ENCODE measurements at places on chromosomes 6 and 20. TPM values are rescaled to one million over a fixed set of nuclear protein-coding genes. Genes with fewer than 3 reads are reported as not detected.

DNA sequence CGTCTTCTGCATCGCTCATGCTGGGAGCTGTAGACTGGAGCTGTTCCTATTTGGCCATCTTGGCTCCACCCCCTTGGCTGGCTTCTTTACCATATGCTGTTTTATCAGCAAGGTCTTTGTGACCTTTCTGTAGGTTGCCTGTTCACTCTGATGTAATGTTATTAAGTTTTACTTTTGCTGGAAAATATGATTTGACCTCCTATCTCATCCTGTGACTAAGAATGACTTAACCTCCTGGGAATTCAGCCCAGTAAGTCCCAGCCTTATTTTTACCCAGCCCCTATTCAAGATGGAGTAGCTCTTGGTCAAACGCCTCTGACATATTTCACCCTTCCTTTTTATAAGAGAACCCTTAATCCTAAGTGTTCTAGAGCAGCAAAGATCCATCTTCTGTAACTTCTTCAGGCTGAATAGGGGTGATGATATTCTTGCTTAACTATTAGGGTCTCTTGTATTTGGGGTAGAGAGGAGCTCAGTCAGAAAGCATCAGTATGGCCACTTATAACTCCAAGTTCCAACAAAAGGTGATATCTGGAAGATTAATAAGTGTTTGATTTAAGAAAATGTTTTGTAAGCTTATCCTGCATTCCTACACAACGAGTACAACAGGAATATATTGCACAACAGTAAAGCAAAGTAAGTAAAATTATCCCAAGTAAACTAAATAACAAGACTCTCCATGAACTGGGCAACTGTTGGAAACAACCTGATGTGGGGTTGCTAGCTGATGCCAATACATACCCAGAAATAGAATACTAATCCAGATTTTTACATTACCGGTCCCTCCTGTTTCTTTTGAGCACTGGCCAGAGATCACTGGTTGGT, 23.1 kb upstream of the HMGN3 start:
- DNase-seq = no peak

DNA sequence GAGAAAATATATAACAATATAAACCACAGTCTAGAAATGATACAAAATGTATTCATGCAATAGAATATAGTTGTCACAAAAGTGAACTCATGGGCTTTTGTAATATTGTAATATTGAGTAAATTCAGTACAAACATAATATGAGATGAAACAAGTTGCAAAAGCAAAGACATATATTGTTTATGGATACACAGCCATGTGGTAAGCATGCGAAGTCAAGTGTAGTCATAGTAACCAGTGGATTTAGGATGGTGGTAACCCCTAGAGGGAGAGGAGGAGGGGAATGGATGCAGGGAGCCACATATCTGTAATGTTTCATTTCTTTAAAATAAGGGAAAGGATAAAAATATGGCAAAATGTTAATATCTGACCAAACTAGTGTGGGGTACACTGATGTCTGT, 47.3 kb downstream of the ARMC2 start:
- DNase-seq = no peak

- no peak for DNase-seq
Observed at GRCh38 chr20:43959079-43959919, 44.6 kb downstream of the TOX2 start.

DNA sequence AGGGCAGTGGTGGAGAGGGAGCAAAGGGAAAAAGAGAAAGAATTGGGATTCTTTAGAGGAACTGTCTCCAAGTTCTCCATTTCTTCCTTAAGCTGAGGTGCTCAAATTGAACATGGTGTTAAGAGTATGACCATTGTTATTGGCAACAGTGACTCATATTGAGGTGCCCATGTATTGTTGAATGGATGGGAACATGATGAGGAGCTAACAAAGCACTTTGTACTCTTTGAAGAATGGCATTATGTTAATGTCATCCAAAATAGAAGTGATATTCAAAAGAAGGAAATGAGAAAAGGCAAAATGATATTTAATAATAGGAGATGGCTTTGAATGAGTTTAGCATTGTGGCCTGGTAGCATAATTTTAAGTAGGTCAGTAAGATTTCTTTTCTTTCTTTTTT, 261.1 kb downstream of the QKI start:
- DNase-seq = no peak

The ZSCAN31 gene
- 1.3 TPM for total RNA-seq

- no peak for DNase-seq
Observed at GRCh38 chr6:124961777-124962638, at the start of gene RNF217. RNF217 (plus strand) TSS chr6:124962437; CDS start chr6:124962545, 108 bp downstream.

The AFG1L gene
- total RNA-seq = 5.7 TPM

DNA sequence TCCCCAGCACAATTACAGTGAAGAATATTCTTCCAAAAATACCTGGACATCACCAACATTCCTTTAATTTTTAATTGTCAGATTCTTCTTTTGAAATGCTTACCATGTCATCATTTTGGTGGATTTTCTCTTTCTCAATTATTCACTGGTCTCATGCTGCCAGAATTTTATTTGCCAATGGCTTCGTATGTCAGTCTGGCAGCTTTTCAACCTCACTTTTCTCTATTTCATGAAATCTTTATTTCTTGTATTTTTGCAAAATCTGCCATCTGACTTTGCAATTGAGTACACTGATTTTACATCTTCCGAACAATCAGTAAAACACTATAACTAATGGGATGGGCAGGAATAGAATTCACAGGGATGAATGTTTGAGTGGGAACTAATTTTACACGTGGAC, 84.1 kb downstream of the BTBD9 start:
- no peak for DNase-seq

The PRKN gene
- total RNA-seq = 3.4 TPM

- DNase-seq = no peak
Observed at GRCh38 chr6:470901-471448, 79.4 kb downstream of the IRF4 start.

The SLC17A1 gene
- total RNA-seq = not detected

DNA sequence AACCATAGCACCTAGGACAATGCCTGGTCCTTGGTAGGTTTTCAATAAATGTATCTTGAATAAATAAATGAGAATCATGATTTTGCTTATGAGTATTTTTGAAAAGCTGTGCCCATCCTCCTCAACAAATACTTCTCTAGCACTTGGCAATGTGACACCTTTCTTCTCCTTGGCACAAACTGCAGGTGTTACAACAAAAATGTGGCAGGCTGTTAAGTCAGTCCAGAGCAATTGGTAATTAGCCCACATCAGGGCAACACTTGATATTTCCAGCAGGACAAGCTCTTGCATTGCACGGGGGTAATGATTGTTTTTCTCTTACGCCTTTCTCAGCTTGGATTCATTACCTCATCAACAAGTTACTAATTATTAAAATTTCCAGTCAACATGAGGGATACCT, 31.6 kb upstream of the SNX9 start:
- no peak for DNase-seq

The CDSN gene
- not detected for total RNA-seq

- DNase-seq = no peak
Observed at GRCh38 chr6:22884456-22884855, 315.1 kb downstream of the HDGFL1 start.

DNA sequence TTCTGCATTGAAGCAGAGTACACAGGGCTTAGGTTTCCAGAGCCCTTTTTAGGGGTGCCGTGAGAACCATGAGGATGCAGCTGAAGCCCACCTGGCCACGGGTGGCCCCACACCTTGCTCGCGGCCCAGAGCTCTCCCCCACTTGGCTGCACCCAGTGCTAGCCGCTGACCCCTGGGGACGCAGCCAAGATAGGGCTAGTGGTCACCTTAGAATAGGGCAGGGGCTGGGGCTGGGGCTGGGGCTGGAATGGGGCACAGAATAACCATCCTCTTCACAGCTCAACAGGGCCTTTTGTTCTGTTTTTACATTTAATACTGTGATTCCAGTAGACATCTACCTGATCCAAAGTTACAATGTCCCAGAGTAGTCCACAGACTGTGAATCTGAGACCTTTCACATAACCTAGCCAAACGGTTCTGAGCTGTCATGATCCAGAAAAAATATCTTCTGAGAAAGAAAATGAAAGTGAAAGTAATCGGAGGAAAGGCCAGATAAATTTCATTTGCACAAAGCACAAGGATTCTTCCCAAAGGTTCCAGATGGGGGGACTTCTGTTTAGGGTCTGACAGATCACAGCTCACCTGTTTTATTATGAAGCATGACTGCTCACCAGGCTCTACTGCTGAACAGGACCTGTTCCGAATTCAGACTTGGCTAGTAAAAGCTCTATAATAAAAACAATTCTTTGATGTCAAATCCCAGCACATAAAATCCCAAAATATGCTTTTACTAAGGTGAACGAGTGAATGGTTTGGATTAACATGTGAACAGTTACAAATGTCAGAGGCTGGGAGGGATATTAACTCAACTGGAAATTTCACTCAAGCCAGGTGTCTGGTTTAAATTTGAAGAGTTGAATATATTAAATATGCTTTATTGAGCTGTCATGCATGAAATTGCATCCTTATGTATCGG, 401.9 kb downstream of the THBS2 start:
- DNase-seq = no peak

DNA sequence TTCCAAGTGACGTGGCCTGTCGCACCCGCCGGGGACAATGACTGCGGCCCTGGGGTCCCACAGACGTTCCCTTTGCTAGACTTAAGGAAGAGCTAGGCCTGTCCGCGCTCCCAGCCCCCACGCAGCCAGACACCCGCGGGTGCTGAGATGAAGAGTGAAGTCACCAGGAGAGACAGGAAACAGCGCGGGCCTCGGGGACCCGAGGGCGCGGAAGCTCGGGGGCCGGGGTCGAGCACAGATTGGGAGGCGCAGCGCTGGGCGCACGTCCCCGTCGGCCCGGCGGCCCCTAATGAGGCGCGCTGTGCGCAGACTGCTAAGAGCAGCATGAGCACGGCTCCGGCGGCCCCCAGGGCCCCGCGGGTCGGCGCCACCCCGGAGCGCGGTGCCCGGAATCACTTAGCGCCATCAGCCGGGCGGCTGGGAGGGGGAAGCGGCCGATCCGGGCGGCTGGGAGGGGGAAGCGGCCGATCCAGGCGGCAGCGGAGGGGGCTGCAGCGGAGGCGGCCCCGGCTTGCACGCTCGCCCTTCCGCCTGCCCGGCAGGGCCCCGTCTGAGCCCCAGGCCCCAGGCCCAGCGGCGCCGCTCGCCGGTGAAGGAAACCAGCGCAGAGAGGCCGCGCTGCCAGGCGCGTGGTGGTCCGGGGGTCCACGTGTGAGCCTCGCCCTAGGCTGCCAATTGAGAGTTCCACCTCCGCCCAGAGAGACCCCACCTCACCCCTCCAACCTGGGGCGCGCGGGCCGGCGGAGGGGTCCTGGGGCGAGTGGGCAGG, 8.3 kb upstream of the AVP start:
- peak; percentile 56 for DNase-seq

All from T-cell (primary cell).